ENCODE measurements at places on chromosomes 5 and 9.

DNA sequence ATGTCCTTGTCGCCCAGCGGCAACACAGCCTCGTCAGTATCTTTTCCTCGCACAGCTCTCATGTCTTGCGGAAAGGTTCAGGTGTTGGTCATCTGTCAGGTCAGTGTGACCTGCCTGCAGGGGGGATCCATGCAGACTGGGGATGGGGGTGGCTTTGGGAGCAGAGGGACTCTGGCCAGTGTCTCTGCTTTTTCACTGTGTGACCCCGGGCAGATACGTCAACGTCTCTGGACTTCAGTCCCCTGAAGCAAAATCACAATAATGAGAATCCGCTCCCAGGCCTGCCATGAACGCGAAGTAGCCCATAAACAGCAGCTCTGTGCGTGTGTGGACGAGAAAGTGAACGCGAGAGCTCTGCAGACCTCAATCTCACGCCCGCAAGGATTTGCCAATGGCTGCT, 75.7 kb upstream of the FCN1 start:
- no peak for DNase-seq

DNA sequence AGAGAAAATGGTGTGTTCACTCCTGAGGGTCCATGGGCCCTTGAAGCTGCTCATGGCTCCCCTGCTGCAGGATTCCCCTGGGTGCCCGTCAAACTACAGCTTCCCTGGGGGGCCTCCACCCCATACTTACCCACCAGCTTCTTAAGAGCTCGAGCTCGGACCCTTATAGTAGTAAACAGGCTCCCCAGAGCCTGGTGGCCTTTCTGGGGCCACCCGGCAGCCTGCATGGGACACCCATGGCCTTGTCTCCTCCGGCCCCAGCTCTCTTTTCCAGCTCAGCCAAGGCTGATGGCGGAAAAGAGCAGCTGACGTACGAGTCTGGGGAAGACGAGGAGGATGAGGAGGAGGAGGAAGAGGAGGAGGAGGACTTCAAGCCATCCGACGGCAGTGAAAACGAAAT, 4.2 kb upstream of the CEL start:
- DNase-seq, result no peak

DNA sequence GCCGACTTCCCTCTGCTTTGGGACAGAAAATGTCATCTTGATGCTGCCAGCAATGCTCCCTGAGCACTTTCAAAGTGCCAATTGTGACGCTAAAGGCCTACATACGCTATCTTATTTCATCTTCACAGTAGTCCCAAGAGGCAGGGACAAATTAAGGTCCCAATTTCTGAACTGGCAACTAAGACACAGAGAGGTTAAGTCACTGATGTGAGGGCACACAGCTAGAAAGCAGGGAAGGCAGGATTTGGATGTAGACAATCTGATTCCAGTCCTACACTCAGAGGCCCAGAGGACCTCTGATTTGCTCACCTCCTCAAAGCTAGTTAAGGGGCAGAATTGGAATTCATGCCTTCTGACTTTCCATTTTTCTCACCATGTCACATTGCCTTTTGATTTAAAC, 249.2 kb upstream of the CLINT1 start:
- DNase-seq, result no peak

GRCh38 chr5:172008111-172008455, 1.6 kb upstream of the FBXW11 start:
- no peak for DNase-seq

DNA sequence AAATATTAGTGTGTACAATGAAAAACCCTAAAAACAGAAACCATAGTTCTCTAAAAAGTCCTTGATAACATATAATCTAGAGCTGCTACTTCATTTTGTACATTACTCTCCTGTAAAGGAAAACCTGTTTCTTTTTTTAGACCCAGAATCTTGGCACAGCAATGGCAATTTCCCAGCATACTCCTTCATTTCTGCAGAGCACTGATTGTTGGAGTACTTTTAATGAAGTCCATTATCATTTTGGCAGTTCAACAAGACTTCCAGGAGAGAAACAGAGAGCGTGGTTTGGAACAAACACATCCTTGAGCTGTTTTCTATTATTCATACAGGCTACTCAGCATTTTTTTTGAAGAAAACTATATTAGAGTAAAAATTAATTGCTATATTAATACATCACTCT, 22.7 kb upstream of the MROH2B start:
- DNase-seq, result no peak

- no peak for DNase-seq
Measured at GRCh38 chr5:151298063-151298855, 5.3 kb downstream of the SLC36A3 start.

DNA sequence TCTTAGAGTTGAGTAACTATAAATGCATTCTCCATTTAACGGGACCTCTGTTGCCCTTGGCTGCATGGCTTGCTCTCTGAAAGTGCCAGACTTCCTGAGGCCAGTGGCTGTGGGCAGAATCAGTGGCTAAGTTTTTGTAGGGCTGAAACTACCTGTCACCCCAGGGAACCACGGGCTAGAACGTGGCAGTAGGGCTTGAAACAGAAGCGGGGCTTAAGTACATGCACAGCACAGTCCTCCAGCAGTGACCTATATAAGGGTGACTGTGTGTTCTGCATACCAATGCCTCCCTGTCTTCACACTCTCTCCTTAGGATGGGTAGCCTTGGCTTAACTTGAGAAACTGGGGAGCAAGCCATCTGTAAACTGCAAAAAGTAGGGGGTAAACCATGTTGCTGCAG, 43.6 kb upstream of the LRRTM2 start:
- DNase-seq, result no peak

Measured in mucosa of descending colon (tissue), 3 donors.